ENCODE measurements at places on chromosomes 4 and X.

GRCh38 chrX:133598601-133599335 lies 183.5 kb upstream of the GPC4 start:
- DNase-seq: no peak

GRCh38 chrX:2689773-2690666 lies 1.1 kb upstream of the CD99 start:
- DNase-seq: no peak

GRCh38 chr4:110059556-110060191 lies 138.7 kb downstream of the ELOVL6 start:
- no peak for DNase-seq

DNA sequence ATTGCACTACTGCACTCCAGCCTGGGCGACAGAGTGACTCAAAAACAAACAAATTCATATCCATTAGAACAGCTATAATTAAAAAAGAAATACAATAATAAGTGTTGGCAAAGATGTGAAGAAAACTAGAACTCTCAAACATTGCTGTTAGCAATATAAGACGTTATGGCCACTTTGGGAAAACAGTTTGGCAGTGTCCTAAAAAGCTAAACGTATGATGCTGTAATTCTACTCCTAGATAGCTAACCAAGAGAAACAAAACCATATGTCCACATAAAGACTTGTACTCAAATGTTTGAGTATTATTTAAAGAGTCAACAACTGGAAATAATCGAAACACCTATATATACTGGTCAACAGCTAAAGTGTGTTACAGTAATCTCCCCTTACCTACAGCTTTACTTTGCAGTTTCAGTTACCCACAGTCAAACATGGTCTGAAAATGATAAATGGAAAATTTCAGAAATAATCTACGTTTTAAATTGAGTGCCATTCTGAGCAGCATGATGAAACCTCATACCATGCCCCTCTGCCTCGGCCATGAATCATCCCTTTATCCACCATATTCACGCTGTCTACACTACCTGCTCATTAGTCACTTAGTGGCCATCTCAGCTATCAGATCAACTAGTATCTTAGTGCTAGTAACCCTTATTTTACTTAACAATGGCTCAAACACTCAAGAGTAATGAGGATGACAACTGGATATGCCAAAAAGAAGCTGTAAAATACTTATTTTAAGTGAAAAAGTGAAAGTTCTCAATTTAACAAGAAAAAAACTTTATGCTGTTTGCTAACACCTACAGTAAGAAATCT lies 4.9 kb downstream of the ELF2 start:
- DNase-seq: no peak

GRCh38 chr4:71938776-71939175 lies 93.0 kb upstream of the NPFFR2 start:
- no peak for DNase-seq

DNA sequence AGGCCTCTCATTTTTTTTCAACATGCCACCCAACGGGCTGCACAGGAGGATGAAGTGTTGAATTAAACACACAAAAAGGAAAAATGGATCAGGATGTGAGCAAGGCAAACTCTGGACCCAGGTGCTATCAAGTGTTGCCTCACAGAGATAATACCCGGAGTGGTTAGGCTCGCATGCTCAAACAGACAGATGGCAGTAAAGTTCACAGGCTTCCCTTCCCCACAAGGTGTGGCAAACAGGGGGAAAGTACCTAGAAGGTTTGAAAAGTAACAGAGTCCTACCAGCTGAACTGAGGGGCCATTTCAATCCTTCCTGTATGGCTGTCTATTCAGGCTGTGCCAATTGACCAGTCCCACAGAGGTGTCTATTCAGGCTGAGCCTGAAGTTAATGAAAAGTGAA lies 123.9 kb upstream of the GC start:
- DNase-seq: no peak

DNA sequence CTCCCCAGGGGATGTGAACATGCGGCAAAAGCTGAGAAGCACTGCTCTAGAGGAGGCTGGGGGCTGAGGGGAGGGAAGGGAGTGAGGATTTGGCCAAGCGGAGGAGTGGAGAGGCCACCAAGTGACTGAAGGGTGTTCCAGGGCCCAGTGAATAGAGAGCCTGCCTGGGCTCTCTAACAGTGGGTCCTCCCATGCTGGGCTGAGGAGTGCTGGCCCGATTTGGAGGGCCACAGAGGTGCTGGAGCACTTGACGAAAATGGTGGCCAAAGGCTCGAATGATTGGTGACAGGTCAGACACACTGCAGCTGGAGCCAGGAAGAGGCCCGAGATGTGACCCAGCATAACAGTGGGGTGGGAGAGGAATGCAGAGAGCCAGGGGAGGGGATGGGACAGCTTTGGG lies 37.5 kb upstream of the MAP3K15 start:
- no peak for DNase-seq

GRCh38 chrX:7085879-7086278 lies 61.6 kb upstream of the STS start:
- no peak for DNase-seq

GRCh38 chrX:69088171-69088938 lies 76.9 kb downstream of the PJA1 start:
- DNase-seq: no peak

DNA sequence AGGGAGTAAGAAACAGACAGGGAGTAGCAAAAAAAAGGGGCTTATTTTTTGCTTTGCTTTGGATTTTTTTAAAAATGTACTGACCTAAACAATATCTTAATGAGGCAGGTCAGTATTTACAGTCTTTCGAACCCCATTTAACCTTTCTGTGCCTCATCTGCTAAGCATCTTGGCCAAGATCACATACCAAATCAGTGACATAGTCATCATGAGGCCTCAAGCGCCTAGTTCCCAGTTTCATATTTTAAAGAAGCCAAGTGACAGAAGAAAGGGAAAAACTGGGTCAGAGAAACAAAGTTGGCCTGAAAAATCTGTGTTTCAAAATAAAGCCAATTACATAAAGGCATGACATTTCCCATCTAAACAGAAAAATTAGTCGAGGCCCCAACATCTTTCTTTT lies 94.6 kb upstream of the WDR44 start:
- no peak for DNase-seq

- no peak for DNase-seq
Observed at GRCh38 chrX:40041915-40042314, 55.8 kb downstream of the BCOR start.

DNA sequence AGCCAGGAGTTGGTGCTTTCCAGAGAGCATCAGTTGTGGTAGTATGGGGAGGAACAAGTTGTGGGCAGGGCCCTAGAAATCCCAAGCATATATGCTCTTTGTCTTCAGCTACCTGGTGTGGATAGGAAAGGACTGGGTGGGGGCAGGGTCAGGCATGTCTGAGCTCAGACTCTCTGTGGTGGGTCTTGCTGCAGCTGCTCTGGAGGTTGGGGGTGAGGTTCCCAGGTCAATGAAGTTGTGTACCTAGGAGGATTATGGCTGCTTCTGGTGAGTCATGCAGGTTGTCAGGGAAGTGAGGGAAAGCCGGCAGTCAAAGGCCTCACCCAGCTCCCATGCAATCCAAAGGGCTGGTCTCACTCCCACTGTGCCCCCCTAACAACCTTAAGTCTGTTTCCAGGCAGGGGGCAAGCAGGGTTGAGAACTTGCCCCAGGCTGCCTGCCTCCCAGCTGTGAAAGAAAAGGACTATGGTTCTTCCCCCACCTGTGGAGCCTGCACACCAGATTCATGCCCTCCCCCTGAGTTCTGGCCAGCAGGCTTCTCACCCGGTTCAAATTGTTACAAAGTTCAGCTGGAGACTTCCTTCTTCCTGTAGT lies 30.4 kb upstream of the QRFPR start:
- DNase-seq: no peak

GRCh38 chr4:181004056-181004455 lies 1239.1 kb upstream of the TENM3 start:
- DNase-seq: no peak

DNA sequence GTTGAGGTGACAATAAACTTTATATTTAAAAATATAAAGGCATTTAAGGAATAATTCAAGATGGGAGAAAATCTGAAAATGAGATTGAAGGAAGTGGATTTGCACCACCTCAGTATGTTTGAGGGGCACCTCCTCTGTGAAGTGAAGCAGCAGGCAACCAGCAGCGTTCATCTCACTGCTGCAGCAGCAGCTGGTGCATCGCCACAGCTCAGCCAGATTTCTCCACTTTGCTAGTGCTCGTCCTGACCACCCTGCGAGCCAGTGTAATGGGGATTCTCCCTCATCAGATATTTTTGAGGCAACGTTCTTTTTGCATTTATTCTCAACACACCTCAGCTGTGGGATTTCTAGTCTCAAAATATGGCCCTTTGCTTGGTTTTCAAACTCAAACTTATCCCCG lies 13.9 kb downstream of the LRAT start:
- no peak for DNase-seq

GRCh38 chr4:70925899-70926635 lies 23.9 kb downstream of the MOB1B start:
- no peak for DNase-seq

DNA sequence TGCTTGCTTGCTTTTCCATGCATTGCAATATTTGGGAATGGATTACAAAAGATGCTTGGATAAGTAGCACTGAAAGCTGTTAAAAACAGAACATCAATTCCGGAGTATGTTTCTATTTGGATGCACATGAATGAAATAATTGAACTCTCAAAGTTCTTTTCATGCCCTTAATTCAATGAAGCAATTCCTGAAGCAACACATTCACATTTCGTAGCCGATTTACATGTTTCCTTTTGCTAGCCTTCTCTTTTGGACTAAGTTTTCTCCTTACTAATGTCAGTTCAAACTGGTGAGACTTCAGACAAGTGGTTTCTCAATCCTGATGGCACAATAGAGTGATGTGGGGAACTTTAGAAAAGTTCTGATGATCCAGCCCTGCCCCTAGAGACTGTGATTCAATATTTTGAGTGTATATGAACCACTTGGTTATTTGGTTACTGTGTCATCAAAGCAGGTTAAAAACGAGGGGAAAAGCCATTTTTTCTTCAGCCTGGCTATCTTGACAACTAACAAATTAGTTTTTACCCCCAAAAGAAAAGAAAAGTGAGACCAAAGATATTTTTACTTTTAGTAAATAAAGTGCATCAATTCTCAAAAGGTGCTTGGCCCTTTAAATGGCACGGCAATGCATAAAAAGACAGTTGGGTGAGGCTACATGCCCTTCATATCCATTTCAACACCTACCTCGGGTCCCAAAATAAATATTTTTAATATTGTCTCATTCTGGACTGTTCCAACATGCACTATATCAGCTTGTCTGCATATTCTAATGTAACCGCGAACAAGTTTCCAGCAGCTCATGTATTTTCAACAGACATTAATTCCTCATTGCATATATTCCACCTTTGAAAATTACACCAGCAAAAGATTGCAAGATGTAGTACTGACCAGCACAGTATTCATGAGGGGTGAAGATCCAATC lies 90.1 kb upstream of the RPL34 start:
- DNase-seq: no peak

- peak; percentile 18 for DNase-seq
Observed at GRCh38 chr4:139740531-139741041, 75.0 kb downstream of the MGST2 start.

GRCh38 chr4:87511500-87511899 lies 17.7 kb downstream of the SPARCL1 start:
- no peak for DNase-seq

DNA sequence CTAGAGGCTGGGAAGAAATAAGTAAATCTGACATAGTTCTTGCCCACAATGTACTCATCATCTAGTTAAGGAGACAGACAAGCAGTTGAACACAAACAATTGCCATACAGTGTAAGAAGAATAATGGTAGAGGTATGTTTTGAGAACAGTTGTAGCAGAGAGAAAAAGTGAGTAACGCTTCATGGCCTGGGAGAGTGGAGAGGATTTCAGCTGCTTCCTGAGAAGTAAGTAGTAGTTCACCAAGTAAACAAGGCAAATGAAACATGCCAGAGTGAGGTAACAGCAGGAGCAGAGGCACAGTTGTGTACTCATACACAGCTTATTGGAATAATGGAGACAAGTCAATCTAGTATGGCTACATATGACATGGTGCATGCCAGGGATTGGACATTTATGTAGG lies 53.6 kb upstream of the RAP2C start:
- DNase-seq: no peak

DNA sequence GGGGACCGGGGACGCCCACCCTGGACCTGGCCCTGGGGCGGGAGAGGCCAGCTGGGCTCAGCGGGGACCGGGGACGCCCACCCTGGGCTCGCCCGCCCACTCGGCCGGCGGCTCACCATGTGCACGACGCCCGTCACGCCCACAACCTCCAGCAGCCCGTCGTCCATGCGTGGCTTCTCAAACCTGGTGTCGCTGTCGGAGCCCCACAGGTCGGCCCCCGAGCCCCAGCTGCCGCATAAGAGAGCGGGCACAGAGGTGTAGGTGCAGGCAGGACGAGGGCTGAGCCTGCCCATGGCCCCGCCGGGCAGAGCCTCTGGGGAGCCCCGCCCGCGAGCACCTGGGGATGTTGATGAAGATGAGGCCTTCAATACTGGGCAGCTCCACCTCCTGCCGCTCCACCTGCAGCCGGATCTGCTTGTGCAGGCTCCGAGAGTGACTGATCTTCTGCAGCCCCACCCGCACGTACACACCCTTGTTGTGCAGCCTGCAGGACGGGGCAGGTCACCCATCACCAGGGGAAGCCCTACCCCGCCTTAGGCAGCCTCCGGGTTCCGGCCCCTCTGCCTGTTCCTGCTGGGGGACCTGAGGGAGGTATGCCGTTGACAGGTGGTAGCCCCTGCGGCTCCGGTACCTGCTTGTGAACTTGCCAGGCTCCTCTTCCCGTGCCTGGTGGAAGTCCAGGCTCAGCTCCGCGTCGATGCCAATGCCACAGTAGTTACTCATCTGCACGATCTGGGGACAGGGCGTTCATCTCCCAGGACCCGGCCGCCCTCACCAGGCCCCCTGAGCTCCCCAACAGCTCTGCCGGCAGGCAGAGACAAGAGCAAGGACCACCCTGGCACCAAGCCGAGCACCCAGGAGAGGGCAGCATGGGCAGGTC lies 11.8 kb downstream of the DGKQ start:
- no peak for DNase-seq

GRCh38 chr4:186844059-186844681 lies 120.5 kb upstream of the FAT1 start:
- DNase-seq: no peak

DNA sequence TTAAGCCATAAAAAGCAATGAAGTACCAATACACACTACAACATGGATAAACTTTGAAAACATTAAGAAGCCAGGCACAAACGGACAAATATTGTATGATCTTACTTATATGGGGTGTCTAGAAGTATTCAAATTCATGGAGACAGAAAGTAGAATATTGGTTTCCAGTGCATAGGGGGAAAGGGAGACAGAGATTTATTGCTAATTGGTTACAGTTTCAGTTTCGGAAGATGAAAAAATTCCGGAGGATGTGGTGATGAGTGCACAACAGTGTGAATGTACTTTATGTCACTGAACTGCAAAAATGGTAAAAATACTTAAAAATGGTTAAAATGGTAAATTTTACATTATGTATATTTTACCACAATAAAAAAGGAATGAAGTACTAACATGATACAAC lies 5.1 kb upstream of the PRDX4 start:
- DNase-seq: no peak

GRCh38 chr4:127212701-127213100 lies 420.1 kb upstream of the INTU start:
- DNase-seq: no peak

GRCh38 chr4:110798687-110799086 lies 175.8 kb upstream of the PITX2 start:
- DNase-seq: no peak

- DNase-seq: no peak
Observed at GRCh38 chr4:25783943-25784342, 78.8 kb downstream of the SEL1L3 start.

All from NCI-H774 (cell line).